ENCODE measurements at places on chromosomes 11 and 22.
A peak's percentile ranks its signal among the peaks of the same experiment; 100 is the strongest.

GRCh38 chr11:110435780-110436717 is 6.3 kb downstream of the FDX1 start:
- H3K27ac ChIP-seq = no peak overlapping the region
- peaks cover 19% of the 10 kb centered on the region for H3K4me1 ChIP-seq
- no peak for DNase-seq
- peaks cover 5% of the 10 kb centered on the region for H3K36me3 ChIP-seq
- H3K27me3 ChIP-seq = no peaks in the 10 kb centered on the region

DNA sequence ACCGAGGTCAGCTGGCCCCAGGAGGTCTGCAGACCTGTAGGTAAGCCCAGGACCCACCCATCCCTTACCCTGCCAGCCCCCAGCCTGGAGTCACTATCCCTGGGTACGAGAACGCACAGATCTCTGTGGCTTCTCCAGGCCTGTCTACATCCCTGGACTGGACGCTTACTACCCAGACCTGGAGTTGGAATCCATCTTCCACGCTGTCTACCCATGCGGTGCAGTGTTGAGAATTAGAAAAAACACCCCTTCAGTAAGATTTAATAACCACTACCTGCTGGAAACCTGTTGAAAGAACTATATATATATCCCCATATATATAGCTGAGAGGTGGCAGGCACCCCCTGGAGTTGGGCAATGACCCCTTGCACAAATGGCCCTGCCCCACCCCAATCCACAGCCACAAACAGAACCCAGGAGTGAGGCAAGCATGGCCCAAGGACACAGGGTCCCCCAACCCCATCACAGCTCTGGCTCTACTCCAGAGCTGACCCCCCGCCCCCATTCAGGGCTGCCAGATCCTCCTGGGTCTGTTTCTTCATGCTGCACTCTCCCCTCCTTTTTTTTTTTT is 17.7 kb upstream of the RGL4 start:
- H3K36me3 ChIP-seq = no peaks in the 10 kb centered on the region
- no peak for DNase-seq
- H3K27ac ChIP-seq = no peak overlapping the region
- H3K27me3 ChIP-seq = no peaks in the 10 kb centered on the region
- no peak overlapping the region for H3K4me3 ChIP-seq

DNA sequence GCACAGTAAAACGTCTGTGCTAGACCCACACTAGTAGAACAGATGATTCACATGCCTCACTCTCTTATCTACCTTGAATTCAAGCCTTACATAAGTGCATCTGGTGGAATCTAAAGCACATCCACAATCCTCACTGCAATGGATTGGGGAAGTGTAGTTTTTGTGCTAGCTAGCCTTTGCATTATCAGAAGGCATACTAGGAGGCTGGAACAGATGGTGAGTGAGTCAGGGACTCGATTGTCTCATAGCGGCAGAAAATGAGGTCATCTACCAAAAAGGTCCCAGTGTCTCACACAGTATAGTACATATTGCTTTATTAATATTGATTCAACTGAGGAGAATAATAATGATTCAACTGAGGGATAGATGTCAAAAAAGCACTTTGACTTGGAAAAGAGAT is 9.3 kb downstream of the MSANTD4 start:
- no peak overlapping the region for H3K4me3 ChIP-seq
- H3K27me3 ChIP-seq = no peaks in the 10 kb centered on the region
- no peak overlapping the region for H3K27ac ChIP-seq
- no peak for DNase-seq

- no peaks in the 10 kb centered on the region for H3K36me3 ChIP-seq
- H3K27me3 ChIP-seq = no peaks in the 10 kb centered on the region
- peak overlapping the region; percentile 41 for H3K4me3 ChIP-seq
- H3K27ac ChIP-seq = no peak overlapping the region
- DNase-seq = no peak
- H3K4me1 ChIP-seq = peaks cover 3% of the 10 kb centered on the region
Observed at GRCh38 chr11:43547889-43548381, 132.6 kb upstream of the HSD17B12 start.

DNA sequence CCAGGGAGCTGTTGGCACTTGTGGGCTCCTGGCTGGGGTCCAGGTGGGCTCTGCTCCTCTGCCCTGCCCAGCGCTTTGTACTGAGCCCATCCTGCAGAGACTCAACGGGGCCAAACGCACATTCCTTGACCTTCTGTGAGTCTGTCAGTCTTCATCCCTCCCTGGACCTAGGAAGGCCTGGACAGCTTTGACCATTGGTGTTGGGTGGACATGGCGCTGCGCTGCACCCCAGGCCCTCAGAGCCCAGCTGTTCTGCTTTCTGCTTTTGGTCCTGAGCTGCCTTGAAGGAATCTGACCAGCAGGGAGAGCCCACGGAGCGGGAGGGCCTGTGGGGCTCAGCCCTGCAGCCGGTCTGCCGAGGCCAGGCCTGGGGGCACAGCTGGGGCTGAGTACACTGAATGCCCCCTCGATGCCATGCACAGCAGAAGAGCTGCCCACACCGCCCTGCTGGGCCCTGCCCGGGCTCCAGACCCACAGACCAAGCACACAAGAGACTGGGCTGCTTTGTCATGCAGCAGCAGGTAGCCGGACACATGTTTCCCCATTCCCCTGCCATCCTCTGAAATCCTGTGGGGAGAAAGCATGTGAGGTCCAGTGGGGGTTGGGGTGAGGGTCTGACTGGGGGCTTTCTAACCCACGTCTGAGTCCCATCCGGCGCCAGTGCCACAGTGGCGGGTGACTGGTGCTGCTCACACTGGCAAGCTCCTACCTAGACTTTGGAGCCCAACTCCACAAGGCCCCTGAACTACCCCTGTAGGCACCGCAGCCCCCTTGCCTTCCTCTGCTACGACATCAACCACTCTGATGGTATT is 24.1 kb upstream of the CCDC188 start:
- H3K27ac ChIP-seq = no peak overlapping the region
- no peak overlapping the region for H3K4me3 ChIP-seq
- no peak for DNase-seq
- no peaks in the 10 kb centered on the region for H3K4me1 ChIP-seq

DNA sequence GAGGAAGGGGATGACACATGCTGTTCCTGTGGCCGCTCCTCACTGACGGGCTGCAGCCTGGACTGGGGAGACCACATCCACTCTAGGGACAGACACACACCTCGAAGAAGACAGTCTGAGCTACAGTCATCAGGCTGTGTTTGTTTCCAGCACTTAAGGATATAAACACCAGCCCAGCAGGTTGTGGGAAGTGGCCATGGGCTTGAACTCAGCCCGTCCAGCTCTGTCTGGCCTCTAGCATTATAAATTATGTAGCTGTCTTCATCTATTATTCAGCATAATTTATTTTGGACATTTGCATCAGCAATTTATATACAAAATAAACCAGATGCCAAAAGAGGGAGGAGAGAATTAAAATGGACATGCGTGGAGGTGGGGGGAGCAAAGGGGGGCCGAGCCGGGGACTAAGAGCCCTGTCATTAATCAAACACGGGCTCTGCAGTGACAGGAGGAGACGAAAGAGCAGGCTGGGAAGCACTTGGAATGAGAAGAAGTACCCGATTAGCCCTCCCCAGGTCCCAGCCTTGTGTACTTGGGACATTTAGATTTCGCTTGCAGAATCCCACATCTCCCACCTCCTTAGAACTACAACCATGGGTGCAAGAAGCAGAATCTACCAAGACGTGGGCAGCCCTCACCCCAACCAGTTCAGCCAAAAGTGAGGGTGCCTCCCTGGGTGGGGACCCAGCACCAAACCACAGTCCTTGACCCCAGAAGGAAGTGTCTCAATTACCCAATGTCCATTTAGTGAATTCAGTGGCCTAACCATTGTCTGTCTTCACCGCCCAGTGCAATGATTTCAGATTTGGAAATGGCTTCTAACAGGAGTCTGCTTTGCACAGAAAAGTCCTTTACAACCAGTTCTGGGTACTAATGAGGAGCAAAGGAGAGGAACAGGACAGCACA is 309.6 kb downstream of the OPCML start:
- H3K27me3 ChIP-seq = no peaks in the 10 kb centered on the region
- no peak overlapping the region for H3K4me3 ChIP-seq
- H3K27ac ChIP-seq = no peak overlapping the region
- no peaks in the 10 kb centered on the region for H3K36me3 ChIP-seq
- no peak for DNase-seq

DNA sequence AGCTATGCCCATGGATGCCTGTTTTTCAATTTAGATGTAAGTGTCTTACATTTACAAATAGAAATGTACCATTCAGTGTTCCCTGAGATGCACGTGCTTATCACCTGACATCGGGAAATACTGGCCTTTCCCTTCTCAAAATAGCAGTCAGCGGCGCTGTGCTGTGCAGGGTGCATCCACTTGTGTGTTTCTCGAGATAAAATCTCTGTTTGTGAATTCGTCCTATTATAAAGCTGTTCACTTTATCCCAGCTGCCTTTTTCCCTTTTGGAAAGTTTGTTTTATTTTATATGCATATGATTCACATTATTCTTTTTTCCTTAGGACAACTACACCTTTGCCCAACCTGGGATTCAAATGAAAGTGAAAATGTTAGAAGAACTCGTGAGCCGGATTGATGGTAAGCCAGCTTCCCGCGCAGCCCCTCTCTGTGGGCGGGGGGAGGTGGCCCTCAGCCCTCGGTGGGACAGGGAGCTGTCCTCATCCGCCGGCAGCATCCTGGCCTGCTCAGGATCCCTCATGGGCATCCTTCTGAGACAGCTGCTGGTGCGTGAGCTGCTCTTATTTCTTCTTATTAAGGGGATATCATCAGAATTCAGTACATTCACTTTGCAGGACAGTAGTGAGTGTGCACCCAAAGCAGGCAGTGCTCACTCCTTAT is 235.0 kb downstream of the TBC1D22A start:
- H3K27ac ChIP-seq = no peak overlapping the region
- no peak for DNase-seq
- H3K4me3 ChIP-seq = no peak overlapping the region
- H3K36me3 ChIP-seq = no peaks in the 10 kb centered on the region

GRCh38 chr11:22669368-22669767 is 3.0 kb downstream of the GAS2 start:
- DNase-seq = no peak
- no peaks in the 10 kb centered on the region for H3K36me3 ChIP-seq
- peaks cover 7% of the 10 kb centered on the region for H3K27me3 ChIP-seq
- H3K4me3 ChIP-seq = no peak overlapping the region
- H3K4me1 ChIP-seq = peaks cover 14% of the 10 kb centered on the region
- H3K27ac ChIP-seq = no peak overlapping the region

GRCh38 chr11:66323684-66324083 is 6.8 kb upstream of the CD248 start:
- no peaks in the 10 kb centered on the region for H3K27me3 ChIP-seq
- H3K4me3 ChIP-seq = no peak overlapping the region
- DNase-seq = no peak
- H3K4me1 ChIP-seq = peaks cover 9% of the 10 kb centered on the region
- no peaks in the 10 kb centered on the region for H3K36me3 ChIP-seq
- no peak overlapping the region for H3K27ac ChIP-seq

DNA sequence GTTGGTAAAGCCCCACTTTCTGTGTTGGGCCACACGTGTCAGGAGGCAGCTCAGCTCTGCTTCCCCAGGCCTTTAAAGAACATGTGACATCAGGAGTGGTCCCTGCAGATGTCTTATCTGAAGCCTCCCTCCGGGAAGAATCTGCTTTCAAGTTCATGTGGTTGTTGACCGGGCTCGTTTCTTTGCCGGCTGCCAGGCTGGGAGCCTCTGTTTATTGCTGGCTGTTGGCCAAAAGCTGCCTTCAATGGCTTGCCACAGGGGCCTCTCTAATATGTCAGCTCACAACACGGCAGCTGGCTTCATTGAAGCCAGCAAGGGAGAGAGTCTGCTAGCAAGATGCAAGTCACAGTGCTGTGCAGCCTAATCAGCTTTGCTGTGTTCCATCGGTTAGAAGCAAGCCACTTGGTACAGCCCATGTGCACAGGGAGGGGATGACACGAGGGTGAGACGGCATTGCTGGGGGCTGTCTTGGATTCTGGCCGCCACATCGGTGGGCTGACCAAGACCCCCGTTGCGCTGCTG is 14.6 kb downstream of the MRGPRF start:
- H3K27me3 ChIP-seq = no peaks in the 10 kb centered on the region
- peaks cover 7% of the 10 kb centered on the region for H3K36me3 ChIP-seq
- H3K4me3 ChIP-seq = no peak overlapping the region
- peaks cover 55% of the 10 kb centered on the region for H3K4me1 ChIP-seq
- H3K27ac ChIP-seq = peak overlapping the region; percentile 93

DNA sequence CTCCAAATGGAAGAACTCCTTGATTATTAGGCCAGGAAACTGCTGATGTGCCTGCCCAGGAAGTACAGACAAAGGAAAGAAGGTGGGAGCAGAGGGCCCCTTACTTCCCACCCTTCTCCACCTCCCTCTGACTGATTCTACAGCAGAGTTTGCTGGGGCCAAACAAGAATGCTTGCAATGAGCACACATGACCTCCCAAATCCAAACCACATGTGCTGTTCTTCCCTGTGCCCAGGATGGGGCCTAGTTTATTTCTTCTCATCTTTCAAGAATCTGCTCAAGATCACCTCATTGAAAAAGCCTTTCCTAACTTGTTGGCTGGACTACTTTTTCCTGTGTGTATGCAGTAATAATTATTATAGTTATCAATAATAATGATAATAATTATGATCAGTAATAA is 286.1 kb downstream of the RAB38 start:
- H3K27ac ChIP-seq = no peak overlapping the region
- DNase-seq = no peak
- no peaks in the 10 kb centered on the region for H3K4me1 ChIP-seq

DNA sequence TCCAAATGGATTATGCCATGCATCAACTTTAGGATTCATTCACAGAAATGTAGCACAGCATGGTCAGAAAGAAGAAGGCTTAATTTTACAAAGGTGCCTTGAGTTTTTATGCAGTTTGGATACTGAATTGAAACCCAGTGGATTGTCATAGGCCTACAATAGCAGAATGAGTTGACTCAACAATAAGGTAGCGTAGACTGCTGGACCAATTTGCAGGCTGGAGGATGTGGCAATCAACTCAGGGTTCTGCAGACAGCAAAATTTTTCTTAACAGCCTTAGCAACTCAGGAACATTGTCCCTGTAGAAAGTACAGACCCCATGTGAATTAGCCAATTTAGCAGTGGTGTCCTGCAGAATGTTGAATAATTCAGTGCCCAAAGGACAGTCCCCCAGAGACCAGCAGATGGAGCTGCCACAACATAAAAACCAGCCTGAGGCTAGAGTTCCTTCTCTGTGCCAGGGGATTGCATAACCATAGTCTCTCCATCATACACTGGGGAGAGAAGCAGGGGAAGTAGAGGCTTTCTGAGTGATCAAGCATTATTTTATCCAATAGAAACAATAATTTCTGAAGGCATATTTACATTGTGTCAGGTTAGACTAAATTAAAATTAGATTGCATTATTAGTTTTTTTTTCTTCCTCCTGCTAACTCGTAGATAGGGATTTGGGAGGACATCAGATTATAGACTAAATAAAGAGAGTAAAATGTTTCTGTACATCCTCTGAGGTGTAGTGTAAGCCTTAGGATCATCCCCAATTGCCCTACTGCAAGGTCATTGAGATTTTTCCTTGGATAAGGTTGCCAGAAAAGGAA is 20.3 kb upstream of the MRPL17 start:
- H3K4me3 ChIP-seq = no peak overlapping the region
- no peaks in the 10 kb centered on the region for H3K36me3 ChIP-seq
- H3K27ac ChIP-seq = no peak overlapping the region
- no peaks in the 10 kb centered on the region for H3K27me3 ChIP-seq
- no peaks in the 10 kb centered on the region for H3K4me1 ChIP-seq

- no peaks in the 10 kb centered on the region for H3K36me3 ChIP-seq
- no peak overlapping the region for H3K27ac ChIP-seq
- DNase-seq = no peak
- peaks cover 17% of the 10 kb centered on the region for H3K4me1 ChIP-seq
- no peaks in the 10 kb centered on the region for H3K27me3 ChIP-seq
- H3K4me3 ChIP-seq = no peak overlapping the region
Observed at GRCh38 chr22:26548984-26549383, 36.7 kb upstream of the TFIP11 start.

Measured in thoracic aorta (tissue), 2 donors.